ENCODE measurements at places on chromosomes 2 and 18. TPM values are rescaled to one million over a fixed set of nuclear protein-coding genes. Genes with fewer than 3 reads are reported as not detected.

GRCh38 chr2:183284606-183285005, 160.4 kb downstream of the NUP35 start:
- H3K36me3 ChIP-seq = no peaks in the 10 kb centered on the region
- no peak overlapping the region for H3K27ac ChIP-seq
- no peaks in the 10 kb centered on the region for H3K27me3 ChIP-seq
- no peak overlapping the region for H3K4me3 ChIP-seq
- peaks cover 3% of the 10 kb centered on the region for H3K4me1 ChIP-seq
- DNase-seq = no peak

DNA sequence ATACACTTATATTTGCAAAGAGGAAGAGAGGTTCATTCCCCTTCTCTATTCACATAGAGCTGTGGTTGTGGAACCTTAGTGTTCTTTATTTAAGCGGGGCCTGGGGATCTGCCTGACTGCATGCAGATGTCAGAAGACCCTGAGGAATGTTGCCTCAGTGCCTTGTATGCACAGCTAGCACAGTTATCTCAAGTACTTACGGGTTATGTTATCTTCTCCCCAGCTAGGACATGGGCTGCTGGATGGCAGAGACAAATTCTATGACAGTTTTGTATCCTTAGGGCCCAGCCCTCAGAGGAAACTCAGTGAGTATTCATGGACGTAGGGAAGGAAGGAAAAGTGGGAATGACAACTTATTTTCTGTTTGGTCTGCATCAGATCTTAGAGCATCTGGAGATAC, 37.7 kb upstream of the RTN4 start:
- peaks cover 16% of the 10 kb centered on the region for H3K4me1 ChIP-seq
- H3K4me3 ChIP-seq = no peak overlapping the region
- no peaks in the 10 kb centered on the region for H3K36me3 ChIP-seq
- no peak for DNase-seq
- no peaks in the 10 kb centered on the region for H3K27me3 ChIP-seq

DNA sequence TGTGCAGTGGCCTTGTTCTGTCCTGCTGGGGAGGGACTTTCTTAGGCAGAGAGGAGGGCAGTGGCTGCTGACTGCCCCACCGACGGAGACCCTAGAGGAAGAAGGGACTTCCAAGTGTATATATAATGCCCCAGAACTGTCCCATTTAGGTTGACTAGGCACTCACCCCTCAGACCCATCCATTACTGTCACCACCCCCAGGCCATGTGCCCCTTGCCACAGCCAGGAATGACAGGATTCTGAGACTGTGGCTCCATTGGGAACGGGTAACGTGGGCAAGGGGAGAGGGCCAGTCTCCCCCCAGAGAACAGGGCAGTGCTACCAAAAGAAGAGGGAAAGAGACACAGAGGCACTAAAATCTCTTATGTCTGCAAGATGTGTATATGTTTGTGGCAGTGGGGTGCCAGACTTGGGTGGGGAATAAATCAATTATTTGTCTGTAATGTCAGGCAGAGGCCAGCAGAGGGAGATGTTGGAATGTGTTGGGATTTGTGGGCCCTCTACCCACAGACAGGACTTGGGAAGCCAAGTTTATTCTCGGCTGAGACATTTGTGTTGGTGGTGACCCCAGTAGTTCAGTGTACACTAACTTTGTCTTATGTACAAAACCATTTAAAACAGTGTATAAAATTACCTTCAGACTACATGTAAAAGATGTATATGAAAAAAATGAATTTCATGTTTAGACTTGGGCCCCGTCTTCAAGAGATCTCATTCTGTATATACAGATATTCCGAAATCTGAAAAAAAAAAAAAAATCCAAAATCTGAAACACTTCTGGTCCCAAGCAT, 24.0 kb upstream of the TMEM37 start:
- no peaks in the 10 kb centered on the region for H3K36me3 ChIP-seq
- no peak overlapping the region for H3K27ac ChIP-seq
- H3K4me1 ChIP-seq = no peaks in the 10 kb centered on the region
- DNase-seq = no peak
- no peak overlapping the region for H3K4me3 ChIP-seq

- DNase-seq = peak; percentile 81
- H3K27ac ChIP-seq = no peak overlapping the region
- peaks cover 20% of the 10 kb centered on the region for H3K27me3 ChIP-seq
- H3K4me3 ChIP-seq = peak overlapping the region; percentile 81
- H3K4me1 ChIP-seq = peaks cover 22% of the 10 kb centered on the region
- no peaks in the 10 kb centered on the region for H3K36me3 ChIP-seq
These were observed 19.8 kb downstream of the POU3F3 start for GRCh38 chr2:104873689-104874054.

DNA sequence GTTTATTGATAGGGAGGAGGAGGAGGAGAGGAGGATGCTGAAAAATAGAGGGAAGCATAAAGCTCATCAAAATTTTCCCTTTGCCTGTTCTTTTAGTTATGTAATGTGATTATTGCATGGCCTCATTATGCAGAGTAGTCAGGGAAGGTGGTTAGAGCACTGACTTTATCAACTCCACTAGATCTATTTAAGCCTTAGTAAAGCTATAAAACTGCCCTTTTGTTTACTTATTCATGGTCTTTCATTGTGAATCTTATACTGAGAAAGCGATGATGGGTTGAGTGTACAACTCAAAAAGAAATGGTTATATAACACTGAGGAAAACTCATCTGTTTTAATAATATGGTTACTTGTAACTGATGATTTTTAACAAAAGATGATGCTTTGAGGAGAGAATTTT, 81.7 kb downstream of the MAP4K4 start:
- no peak for DNase-seq
- no peaks in the 10 kb centered on the region for H3K27me3 ChIP-seq
- no peak overlapping the region for H3K4me3 ChIP-seq
- H3K36me3 ChIP-seq = peaks cover 2% of the 10 kb centered on the region
- H3K27ac ChIP-seq = no peak overlapping the region

- DNase-seq = no peak
- H3K4me1 ChIP-seq = peaks cover 6% of the 10 kb centered on the region
- no peak overlapping the region for H3K27ac ChIP-seq
- no peaks in the 10 kb centered on the region for H3K36me3 ChIP-seq
- no peak overlapping the region for H3K4me3 ChIP-seq
These were observed 127.3 kb downstream of the PRKCE start for GRCh38 chr2:45778720-45779171.

- H3K4me1 ChIP-seq = peaks cover 10% of the 10 kb centered on the region
- H3K4me3 ChIP-seq = no peak overlapping the region
- H3K27ac ChIP-seq = no peak overlapping the region
- peaks cover 22% of the 10 kb centered on the region for H3K27me3 ChIP-seq
- no peaks in the 10 kb centered on the region for H3K36me3 ChIP-seq
These were observed 72.8 kb downstream of the DDX1 start for GRCh38 chr2:15664273-15665066.

DNA sequence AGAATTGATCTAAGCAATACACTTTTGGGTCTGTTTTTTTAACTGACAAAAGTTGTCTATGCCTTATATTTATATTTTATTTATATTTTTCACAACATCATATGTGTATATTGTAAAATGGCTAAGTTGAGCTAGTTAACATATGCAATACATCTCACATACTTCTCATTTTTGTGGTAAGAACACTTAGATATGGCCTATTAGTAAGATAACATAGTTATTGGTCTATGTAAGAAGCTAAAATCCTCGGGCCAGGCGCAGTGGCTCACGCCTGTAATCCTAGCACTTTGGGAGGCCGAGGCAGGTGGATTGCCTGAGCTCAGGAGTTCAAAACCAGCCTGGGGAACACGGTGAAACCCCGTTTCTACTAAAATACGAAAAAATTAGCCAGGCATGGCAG, 275.6 kb upstream of the ID2 start:
- DNase-seq = no peak
- no peak overlapping the region for H3K4me3 ChIP-seq
- no peaks in the 10 kb centered on the region for H3K36me3 ChIP-seq
- H3K27me3 ChIP-seq = peaks cover 4% of the 10 kb centered on the region
- no peaks in the 10 kb centered on the region for H3K4me1 ChIP-seq

- H3K36me3 ChIP-seq = no peaks in the 10 kb centered on the region
- H3K27me3 ChIP-seq = no peaks in the 10 kb centered on the region
- no peaks in the 10 kb centered on the region for H3K4me1 ChIP-seq
- no peak for DNase-seq
These were observed 19.9 kb upstream of the CNOT11 start for GRCh38 chr2:101232770-101233169.

Gene TDRD15
- total RNA-seq = not detected

Gene ASB3
- total RNA-seq = 21.6 TPM

Data from osteocyte (in vitro differentiated cells).